ENCODE measurements at places on chromosomes 7 and 10.

DNA sequence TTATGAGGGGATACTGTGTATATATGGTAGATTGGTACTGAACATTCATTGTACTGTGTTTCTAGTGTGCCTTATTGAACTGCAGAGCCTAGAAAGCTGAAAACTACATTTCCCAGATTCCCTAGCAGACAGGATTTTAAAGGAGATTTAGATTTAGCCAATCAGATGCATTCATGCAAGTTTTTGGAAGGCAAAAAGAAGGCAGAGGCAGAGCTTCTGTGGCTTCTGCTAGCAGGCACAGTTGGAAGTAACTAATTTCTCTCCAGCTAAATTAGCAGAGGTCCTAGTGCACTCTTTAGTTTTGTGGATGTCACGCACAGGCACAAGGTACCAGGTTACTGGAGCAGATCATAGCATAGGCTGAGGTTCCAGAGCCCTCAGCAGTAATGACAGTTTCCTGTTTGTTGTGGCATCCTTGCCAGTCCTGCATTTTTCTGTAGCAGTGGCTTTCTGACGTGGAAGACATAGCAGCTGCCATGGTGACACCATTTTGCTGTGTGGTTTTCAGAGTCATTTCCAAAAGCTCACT lies 83.7 kb upstream of the CCDC71L start:
- DNase-seq: no peak

DNA sequence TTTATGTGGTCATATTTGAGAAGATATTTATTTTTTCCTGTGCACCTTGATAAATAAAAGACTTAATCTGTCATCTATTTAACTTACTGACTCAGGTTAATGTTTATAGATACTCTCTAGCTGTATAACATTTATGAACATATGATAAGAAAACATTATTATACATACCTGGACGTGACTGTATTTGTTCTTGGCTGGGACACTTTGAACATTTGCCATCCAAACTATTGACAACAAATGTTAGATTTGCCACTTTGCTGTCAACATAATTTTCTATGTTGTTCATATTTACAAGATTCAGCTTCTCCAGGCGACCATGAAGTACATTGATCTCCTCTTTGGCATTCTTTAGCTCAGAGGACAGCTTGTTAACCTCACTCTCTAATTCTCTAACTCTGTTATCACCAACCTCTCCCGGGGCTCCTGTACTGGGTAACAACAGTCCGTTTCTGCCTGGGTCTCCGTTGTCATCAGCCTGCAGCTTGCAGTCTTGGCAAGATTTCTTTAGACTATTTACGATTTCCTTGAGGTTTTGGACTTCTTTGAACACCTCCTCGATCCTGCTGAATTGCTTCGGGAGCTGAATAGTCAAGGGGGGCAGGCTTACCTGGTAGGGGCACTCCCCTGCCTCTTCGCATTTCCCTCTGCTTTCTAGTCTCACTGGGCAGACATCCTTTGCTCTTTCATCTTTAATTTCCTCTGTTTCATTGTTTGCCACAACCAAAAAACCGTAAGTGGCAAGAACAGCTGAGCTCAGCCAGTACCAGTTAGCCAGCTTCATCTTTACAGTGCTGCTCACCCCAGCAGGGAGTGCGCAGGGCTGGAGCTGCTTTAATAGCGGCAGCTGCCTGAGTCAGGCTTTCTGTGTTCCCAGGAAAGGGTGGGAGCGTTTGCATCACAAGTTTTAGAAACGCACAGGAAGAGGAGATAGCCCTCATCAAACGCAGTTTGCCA lies at the start of gene FGL2:
FGL2 (minus strand) TSS at position 807 of the 954 bp plus-strand sequence; CDS start at position 781, 26 bp downstream.
- no peak for DNase-seq

DNA sequence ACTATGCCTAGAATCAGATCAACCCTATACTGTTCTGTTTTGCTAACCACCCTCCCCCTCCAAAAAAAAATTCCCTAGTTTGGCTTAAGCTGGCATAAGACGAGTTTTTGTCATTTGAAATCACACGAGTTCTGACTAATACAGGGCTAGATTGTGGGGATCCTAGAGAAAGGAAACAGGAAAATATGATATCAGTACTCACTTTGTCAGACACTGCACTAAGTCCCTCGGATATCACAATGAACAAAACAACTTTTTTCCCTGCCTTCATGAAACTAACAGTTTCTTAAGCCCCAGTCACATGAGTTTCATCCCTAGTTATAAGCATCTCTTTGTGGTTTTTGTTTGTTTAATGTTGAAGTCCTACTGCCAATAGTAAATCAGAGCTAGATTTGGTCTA lies 118.5 kb downstream of the ITGB8 start:
- DNase-seq: no peak

- no peak for DNase-seq
Measured at GRCh38 chr7:124275411-124275810, 242.5 kb upstream of the TMEM229A start.
